ENCODE measurements at places on chromosomes 5 and 9.

- DNase-seq: no peak
Measured at GRCh38 chr9:120382453-120382852, 197.5 kb downstream of the CDK5RAP2 start.

GRCh38 chr5:126499853-126500342, 76.7 kb downstream of the GRAMD2B start:
- no peak for DNase-seq

GRCh38 chr9:7216004-7216841, 458.4 kb downstream of the KDM4C start:
- DNase-seq: peak; percentile 7

GRCh38 chr9:96087669-96088299, 212.3 kb downstream of the ERCC6L2 start:
- DNase-seq: no peak

- no peak for DNase-seq
Measured at GRCh38 chr9:38162332-38163211, 93.5 kb upstream of the SHB start.

DNA sequence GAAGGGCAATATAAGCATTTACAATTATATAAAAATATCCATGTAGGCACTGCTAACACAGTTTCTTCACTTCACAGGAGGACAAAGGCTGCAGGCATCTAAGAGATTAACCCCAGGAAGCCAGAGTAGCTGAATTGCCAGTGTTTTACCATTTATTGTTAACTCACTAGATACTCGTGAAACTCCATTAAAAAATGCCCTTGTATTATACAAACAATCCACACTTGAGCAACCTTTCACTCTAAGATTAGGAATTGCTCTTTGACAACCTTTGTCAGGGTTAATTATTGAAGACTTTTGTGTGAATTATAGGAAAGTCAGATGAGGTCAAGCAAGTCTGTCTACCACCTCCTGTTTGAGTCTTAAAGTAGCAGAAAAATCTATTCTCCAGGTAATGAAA, 317.8 kb downstream of the ADGRV1 start:
- no peak for DNase-seq

- no peak for DNase-seq
Measured at GRCh38 chr9:15187589-15187988, 119.4 kb downstream of the TTC39B start.

- DNase-seq: no peak
Measured at GRCh38 chr5:128736553-128736952, 198.5 kb upstream of the FBN2 start.

DNA sequence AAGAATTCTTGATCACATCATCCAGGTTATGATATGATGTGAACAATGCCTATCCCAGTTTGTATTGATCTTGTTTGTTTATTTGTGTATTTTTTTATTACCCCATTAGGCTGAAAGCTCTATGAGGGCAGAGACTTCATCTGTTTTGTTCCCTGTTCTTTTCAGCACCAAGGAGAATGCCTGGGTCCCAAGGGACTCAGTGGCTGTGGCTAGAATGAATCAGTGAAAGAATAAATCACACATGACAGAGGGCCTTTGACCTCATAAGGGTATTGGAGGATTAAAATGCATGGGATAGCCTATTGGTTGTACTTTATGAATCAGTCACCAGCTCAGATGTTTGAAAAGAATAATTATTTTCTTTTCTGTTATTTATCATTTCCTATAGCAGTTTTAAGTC, 292.2 kb downstream of the GAS1 start:
- DNase-seq: no peak

DNA sequence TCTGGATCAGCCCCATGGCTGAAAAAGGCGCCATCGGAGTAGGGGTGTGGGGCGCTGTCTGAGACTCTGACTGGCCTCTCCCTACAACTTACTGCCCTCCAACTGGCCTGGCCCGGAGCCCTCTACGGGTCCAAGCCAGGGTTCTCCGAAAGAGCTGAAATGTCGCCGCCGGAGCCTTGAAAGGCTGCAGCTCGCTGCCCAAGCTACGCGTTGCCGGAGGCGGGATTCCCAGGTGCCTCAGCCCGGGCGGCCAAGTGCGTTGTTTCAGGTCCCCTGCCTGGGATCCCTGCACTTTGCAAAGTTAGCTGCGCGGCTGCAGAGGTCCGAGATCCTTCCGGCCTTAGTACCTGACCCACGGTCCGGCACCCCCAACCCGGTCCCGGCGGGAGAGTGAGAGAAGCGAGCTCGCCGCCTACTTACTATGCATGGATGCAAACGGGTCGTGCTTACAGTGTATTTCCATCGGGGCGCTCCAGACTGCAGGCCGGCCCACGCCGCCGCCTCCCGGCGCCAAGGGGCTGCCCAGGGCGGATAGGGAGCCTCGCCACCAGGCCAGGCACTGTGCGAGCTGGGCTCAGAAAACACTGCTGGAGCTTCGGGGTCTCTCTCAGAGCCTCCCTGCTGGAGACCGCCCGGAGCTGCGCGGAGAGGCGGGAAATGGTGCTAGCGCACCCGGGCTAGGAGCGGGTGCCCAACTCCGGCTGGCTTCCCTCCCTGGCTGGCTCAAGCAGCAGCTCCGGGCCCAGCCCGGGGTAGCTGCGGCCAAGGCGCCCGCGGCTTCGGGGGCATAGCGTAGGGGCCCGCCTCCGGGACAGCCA, 7.7 kb downstream of the PAX5 start:
- DNase-seq: no peak

GRCh38 chr5:53603009-53603687, 42.7 kb downstream of the NDUFS4 start:
- DNase-seq: no peak

GRCh38 chr9:129656795-129657390, 8.6 kb upstream of the PRRX2 start:
- no peak for DNase-seq

DNA sequence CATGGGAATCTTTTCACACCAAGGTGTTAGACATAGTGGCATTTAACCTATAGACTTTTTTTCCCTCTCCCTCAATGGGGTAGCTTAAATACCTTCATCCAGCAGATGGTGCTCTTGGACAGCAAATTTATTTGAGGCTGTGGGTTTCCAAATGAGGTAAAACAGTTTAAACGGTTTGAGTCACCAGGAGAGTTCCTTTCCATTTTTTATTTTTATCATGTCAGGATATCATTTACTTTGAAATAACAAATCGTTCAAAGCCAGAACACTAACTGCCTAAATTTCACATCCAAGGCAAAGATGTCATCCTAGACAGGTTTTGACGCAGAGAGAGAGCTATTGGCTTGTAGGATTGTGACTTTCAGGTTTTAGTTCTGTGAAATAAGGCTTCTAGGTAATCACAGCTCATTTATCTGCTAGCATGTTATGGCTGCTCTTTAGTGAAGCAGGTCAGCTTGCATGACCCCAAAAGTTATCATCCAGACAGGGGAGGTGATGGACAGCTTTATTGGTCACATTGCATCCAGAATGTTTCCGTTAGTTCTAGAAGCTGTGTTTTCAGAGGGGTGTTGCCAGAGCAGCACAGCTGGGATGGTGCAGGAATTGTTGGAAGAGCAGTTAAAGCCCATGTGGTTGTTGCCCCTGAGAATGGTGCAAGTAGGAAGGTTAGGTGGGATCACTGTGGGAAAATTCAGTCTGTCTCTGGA, 69.8 kb downstream of the KDM4C start:
- DNase-seq: no peak

DNA sequence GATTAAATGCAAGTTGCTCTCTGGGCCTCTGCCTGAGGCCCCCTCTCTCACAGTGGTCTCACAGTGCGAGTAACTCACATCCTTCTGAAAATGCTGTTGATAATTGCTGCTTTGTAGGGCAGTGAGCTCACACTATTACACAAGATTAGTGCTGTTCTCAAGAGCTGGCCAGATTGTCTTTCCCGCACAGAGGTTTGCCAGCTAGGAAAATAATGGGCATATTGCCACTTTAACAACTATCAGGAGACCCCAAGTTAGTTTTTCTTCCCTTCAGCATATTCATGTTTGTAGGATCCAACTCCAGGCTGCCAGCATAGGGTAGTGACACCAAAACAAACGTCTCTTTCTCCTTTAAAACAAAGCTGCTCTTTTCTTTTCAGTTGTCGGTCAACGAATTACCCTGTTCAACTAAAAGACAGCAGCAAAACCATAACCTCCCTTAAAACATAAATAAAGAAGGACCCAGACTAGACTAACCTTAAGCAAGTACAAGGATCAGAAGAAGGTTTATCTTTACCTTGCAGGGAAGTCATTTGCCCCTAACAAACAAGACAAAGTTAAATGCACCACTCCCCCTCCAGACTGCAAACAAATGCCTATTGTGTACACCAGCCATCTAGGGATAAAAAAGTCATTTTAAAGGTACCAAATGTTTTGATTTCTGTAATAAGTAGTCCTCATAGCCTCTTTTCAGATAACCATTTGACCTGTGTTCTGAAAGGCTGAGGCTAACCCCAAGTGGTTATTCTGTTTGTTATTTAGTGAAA, 91.4 kb downstream of the VCAN start:
- DNase-seq: no peak

GRCh38 chr9:2015581-2016407, 647 bp downstream of the SMARCA2 start:
- peak; percentile 56 for DNase-seq

GRCh38 chr5:112119969-112120368, 299.1 kb downstream of the EPB41L4A start:
- no peak for DNase-seq

GRCh38 chr9:35749515-35750255, 598 bp downstream of the RGP1 start:
- DNase-seq: peak; percentile 51

DNA sequence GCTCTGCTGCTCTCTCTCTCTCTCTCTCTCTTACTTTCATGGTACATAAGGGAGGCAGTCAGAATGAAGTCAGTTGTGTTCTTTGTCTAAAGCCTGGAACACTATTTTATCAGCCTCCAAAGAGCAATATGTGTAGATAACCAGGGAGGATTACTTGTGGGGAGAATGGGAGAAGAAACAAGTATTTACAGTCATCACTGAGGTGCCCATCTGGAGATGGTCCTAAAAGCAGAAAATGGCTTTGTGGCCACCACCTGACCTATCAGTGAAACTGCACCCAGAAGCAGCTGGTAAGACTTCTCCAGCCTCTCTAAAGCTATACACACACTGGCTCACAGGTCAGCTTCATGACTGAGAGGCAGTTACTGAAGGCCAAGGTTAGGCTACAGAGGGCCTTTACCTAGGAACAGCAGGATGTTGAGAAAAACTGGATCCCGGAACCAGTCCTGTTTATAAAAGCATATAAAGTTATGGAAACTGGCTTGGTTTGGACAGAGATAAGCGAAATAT, 75.1 kb downstream of the MRPS27 start:
- no peak for DNase-seq

GRCh38 chr5:54518818-54519508, 1.4 kb downstream of the SNX18 start:
- no peak for DNase-seq

DNA sequence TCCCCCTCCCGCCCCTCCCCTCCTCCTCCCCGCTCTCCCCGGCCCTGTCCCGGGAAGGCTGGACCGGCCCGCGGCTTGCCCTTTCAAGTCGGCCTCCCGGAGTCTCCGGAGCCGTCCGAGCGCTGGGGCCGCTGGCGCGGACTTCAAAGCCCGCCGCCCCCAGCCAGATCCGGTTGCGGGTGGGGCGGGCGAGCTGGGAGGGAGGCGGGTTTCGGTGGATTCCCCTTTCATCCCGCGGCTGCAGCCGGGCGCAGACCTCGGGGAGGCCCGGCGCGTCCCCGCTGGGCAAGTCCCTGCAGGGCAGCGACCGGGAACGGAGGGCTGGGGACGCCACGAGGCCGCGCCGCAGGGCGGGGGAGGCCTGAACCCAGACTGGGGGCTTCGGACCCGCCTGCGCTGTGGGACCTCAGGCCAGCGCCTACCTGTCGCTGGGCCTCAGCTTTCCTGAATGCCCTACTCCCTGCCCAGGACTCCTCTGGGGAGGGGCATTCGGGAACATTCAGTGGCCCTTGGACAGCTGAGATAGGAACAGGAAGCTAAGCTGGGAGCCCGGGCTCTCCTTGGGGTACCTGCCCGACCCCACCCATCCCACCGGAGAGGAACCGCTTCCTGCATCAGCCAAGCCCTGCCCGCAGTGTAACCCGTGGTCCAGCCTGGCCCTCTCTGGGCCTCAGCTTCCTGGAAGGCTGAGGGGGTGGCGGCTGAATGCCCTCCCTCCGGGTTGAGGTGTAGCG, 23.4 kb downstream of the C9orf50 start:
- DNase-seq: peak; percentile 34

- no peak for DNase-seq
Measured at GRCh38 chr9:112261133-112261532, 72.3 kb downstream of the PTBP3 start.

GRCh38 chr5:2708132-2708531, 43.3 kb downstream of the IRX2 start:
- DNase-seq: no peak

DNA sequence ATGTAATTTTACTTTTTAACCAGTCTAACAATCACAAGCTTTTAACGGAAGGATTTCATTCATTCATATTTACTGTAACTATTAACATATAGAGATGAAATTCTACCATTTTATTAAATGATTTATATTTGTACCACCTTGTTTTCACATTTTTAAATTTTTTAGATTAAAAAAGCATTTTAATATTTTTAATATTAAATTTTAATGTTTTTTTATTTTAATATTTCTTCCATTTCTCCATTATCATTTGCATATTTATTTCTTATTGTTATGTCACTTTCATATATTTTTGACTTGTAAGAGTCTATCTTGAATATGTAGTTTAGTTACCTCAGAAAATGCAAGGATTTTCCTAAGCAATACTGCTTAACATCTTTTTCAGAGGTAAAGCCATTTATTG, 1034.0 kb upstream of the PTPRD start:
- no peak for DNase-seq

- DNase-seq: no peak
Measured at GRCh38 chr5:94031631-94032030, 290.2 kb upstream of the POU5F2 start.

DNA sequence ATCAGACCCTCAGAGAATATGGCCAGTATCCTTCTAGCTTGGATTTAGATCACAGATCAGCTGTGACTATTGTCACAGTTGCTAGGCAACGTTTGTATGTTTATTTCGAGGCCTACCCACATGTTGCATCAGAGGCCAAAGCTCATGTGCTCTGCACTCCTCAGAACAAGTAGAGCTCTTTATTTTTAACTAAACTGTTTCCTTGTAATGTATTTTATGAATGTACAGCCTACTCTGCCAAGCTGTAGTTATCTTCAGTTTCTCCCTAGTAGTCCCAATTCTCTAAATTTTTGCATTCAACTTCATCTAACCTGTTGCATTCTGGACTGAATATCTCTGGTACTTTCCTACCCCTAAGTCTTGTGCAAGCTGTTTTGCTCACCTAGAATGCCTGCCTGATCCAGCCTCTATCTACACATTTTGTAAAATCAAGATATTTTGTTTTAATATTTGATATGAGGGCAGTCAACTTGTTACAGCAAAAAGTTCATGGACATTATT, 52.8 kb downstream of the CAST start:
- DNase-seq: peak; percentile 33

DNA sequence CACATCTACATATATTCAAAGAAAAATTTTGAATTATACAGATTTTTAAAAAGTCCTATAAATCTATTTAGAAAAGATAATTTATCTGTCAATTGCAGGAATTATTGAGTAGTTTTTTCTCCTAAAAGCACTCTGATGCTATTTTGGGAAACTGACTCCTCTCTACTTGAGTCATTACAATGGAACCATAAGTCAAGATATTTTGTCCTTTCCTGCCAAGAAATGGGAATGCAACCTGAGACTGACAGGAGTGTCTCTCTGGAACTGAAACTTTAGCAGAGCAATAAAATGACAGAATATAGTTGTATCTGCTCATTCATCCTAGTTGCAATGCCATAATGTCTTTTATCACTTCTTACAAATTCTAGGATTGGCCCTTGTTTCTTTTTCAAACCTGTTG, 48.6 kb downstream of the CARTPT start:
- no peak for DNase-seq
